ENCODE measurements at places on chromosomes 16 and 17.

GRCh38 chr17:79622776-79623175 is 11.9 kb upstream of the RBFOX3 start:
- no peak for DNase-seq

- DNase-seq: no peak
These were observed 10.5 kb downstream of the VASN start for GRCh38 chr16:4381935-4382794.

DNA sequence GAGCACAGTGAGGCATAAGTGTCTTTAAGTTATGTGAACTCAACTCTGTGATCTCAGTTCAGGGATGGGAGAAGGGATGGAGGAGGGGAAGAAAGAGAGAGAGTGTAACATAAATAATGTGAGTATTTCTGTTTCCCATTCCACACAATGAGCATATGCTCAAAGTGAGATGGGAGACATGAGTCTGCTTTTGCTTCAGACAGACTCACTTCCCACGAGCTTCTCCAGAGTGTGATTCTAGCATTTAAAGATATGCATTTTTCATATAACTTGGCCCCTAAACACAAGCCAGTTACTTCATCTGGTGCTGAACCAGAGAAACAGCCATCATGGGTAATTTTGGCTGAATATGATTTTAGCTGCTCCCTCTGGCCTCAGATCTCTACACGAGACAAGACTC is 35.0 kb downstream of the SHISA9 start:
- no peak for DNase-seq

DNA sequence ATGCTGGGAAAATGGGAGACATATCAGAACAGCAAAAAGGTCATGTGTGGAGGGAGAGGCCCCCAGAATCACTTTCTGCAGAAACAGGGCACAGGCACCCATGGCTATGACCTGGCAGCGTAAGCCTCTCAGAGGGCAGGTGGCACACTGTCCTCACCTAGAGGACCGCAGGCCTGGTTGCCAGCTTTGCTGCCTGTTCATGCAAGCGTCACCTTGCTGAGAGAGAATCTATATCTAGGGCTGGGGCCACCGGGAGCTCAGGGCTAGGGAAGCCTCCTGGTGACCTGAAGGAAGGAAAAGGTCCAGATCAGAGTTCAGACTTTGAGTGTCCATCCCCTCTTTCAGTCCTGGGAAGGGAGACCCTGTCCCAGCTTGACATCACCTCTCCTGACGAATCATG is 78.7 kb downstream of the GOSR1 start:
- no peak for DNase-seq

- DNase-seq: peak; percentile 22
These were observed 24.9 kb upstream of the CRYM start for GRCh38 chr16:21302898-21303528.

DNA sequence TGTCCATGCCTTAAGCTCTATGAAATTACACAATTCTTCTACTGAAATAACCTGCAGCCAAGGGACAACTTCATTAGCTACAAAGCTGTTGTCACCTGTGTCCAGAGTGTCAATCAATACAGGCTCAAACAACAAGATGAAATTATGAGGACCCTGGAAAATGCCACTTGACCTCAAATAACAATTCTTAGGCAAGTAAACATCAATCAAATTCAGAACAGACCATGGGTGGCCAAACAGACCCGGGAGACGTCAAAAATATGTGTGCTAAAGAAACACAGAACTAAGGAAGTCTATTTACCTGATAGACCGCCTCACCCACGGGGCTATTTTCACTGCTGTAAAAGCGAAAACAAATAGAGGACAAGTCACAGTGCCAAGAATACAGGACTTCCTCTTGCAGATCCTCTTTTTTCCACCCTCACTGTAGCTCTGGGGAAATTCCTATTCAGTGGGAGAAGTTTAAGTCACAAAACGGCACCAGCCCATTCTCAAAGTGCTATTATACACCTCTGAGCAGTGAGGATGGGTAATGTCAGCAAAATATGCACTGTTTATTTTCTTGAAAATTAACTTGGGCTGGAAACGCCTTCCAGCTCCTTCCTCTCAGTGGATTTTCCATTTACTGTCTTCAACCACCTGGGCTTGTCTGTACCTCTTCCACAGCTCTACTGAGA is 2.7 kb downstream of the LITAF start:
- peak; percentile 67 for DNase-seq

GRCh38 chr16:19717314-19717713 is 713 bp downstream of the KNOP1 start:
- no peak for DNase-seq

DNA sequence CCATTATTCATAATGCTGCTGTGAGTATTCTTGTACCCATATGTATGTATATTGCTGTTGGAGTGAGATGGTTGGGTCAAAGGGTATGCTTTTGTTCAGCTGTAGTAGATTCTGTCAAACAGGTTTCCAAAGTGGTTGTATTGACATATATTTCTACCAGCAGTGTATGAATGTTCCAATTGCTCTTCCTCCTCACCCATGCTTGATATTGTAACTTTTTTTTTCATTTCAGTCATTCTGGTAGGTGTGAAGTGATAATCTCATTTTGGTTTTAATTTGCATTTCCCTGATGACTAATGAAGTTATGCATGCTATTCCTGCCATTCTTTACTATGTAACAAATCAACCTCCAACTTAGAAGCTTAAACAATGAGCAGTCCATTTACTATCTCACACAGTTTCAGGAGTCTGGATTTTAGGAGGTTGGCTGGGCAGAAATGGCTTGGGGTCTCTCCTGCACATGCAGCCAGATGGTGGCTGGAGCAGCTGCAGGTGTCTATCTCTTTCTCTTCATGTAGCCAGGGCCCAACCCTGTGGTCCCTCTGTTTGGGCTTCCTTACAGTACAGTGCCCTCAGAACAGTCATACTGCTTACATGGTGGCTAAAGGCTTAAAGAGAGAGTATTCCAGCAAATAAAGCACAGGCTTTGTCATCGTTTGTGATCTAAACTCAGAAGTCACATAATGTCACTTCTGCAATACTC is 21.2 kb downstream of the ERAL1 start:
- DNase-seq: no peak

GRCh38 chr16:19578378-19578971 is 23.0 kb downstream of the VPS35L start:
- peak; percentile 17 for DNase-seq

- peak; percentile 75 for DNase-seq
These were observed 163.4 kb upstream of the CIBAR2 start for GRCh38 chr16:85275533-85276249.

- DNase-seq: no peak
These were observed 5.0 kb downstream of the MFSD11 start for GRCh38 chr17:76742958-76743357.

GRCh38 chr17:64341181-64341580 is 49.5 kb downstream of the PECAM1 start:
- no peak for DNase-seq

DNA sequence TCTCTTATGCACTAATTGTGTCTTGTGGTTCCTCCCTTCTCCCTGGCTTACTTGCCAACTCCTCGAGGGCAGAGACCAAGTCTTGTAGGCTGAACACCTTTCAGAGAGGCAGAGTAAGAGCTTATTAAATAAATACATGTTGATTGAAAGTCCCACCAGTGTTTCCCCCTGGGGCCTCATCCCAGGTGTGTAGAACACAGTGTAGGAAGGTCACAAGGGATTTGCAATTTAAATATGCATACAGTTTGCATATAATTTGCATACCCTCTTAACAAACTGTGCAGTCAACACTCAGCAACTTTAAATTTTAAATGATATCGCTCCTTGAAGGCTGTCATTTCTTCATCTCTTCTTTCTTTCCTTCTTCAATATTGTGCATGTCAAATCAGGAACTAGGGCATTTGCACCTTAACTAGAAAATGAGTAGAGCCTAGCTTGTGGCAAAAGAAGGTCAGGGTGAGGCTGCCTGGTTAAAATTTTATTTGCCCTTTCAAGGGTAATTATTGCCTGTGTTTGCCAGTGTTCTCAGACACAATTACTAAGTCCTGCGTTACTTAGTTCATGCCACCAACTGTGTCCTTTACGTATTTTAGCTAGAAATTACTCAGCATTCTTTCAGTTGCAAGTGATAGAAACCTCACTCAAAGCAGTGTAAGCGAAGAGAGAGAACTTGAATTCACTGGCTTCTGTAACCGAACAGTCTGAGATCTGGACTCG is 465.7 kb downstream of the HAPSTR1 start:
- DNase-seq: no peak

DNA sequence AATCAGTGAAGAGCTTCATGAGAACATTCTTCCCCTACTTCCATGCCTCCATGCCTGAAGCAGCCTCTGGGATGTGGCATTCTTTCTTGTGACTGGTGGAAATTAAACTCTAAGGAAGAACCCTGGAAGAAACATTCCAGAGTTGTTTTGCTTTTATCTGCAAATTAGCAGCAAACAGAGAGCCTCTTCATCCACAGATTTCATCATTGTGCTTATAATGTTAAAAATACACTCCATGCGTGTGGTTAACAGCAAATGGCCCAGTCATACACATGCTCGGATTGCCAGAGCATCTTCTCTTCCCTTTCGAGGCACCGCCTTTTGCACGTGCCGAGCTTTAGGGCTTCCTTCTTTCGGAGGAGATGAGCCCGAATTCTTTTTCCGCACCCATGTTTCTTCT is 411.3 kb downstream of the SNX29 start:
- DNase-seq: no peak

GRCh38 chr17:40500190-40500589 is 1.2 kb downstream of the TNS4 start:
- DNase-seq: no peak

- no peak for DNase-seq
These were observed 15.3 kb downstream of the OR3A1 start for GRCh38 chr17:3282901-3283300.

- no peak for DNase-seq
These were observed 83.2 kb upstream of the CLEC18A start for GRCh38 chr16:69867784-69868560.

DNA sequence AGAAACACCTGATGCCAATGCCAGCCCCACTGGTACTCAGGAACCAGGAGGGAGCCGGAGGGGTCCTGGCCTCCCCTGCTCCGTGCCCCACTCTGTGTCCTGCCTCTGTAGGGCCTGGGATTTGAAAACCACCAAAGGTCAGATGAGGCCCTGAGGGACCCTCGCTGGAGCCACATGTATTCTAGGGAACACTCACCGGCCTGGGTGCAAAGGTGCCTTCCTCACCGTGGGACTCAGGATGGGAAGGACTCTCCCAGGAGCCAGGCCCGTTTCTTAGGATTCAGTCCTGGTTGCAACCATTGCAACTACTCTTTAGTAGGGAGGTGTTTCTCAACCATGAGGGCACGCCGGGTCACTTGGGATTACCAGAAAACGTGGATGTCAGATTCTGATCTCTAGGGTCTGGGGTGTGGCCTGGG is 74.6 kb downstream of the N4BP1 start:
- DNase-seq: no peak

- DNase-seq: no peak
These were observed 30.2 kb downstream of the MSI2 start for GRCh38 chr17:57286399-57287105.

DNA sequence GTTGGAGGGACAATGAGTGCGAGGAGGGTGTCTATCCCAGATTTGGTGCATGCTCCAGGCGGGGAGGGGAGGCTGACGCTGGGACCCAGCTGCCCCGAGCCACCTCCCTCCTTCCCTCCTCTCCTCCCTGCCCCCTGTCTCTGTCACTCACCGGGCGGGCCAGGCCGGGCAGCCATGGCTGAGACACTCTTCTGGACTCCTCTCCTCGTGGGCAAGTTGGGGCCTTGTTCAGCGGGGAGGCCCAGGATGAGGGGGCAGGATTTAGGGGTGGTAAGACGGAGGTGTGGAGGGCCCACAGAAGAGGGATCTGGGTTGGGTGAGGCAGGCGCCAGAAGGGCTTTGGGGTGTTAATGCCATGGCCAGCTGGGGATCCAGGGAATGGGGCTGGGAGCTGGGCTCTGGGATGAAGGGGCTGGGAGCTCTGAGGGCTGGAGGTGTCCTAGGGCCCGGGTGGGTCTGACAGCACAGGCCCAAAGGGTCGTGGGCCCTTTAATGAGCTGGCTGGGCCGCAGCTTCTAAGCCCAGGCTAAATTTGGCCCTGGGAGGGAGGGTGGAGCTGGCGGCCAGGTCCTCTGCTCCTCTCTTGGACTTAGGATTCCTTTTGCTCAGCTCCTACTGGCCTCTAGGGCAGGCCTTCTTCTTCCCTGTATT is at the start of gene SGCA:
Gene SGCA, plus strand, starts transcription at position 139 of the 651 bp plus-strand sequence. Its CDS starts 36 bp downstream, at position 175.
- DNase-seq: no peak

- DNase-seq: no peak
These were observed 28.1 kb downstream of the SERPINF1 start for GRCh38 chr17:1789936-1790335.

GRCh38 chr17:59284317-59284716 is 47.1 kb upstream of the YPEL2 start:
- DNase-seq: no peak

DNA sequence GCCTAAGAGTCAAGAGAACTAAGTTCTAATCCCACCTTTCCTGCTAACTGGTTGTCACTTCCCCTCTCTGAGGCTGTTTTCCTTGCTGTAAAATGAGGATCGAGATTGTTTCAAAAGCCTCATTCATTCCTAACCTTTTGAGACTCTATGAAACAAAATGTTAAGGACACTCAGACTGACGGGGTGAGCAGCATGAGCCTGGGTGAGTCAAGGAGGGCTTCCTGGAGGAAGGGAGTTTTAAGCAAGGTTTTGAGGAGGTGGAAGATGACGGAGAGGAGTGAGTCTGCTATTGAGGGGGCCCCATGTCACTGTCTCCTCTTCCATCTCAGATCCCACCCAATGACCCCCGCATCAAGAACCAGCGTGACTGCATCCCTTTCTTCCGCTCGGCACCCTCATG is 4.1 kb downstream of the EPX start:
- no peak for DNase-seq

GRCh38 chr16:2529061-2529931 is 1.9 kb downstream of the CEMP1 start:
- DNase-seq: no peak

DNA sequence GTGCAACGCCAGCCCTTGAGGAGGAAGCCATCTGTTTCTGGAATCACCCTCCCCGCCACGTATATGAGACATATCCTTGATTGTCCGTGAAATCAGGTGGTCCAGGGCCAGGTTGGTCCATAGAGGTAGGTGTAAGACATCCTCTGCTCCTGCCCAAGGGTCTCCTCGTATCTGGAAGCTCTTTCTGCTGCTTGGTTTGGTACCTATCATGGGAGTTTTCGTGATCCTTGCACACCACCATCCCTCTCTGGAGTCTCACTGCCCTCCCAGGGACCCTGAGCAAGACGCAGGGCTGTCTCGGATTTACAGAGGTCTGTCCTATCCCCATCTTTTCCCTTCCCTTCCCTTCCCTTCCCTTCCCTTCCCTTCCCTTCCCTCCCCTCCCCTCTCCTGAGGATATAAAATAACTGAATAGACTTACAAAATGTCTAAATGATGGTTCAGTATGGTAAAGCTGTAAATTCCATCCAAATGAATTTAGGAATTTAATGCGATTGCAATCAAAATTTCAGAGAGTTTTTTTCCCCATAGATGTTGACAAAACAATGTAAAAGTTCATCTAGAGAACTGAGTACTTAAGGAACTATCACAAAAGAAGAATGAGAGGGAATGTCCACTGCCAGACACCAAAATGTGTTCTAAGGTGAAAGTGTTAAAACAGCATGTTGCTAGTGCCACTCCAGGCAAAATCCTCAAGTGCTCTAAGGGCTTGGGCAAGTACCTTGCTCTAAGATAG is 2.0 kb upstream of the CCDC42 start:
- DNase-seq: no peak
